ENCODE measurements at places on chromosomes 13 and 19. TPM values are rescaled to one million over a fixed set of nuclear protein-coding genes. Genes with fewer than 3 reads are reported as not detected.

- no peak for DNase-seq
Measured at GRCh38 chr19:17830567-17831418, 9.5 kb upstream of the INSL3 start.

DNA sequence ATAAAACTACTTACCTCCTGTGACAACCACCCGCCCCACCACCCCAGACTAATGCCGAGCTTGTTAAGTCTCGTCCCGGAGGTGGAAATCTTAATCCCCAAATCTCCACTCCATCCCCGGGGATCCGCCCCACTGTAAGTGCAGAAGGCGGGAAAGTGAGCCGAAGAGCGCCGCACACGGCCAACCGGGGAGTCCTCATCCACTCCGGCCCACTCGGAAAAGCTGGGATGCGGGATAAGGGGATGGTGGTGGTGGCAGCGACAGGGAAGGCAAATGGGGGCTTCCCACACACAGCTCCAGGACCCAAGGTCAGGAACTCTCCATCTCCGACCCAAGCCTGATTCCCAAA lies 621 bp downstream of the FBL start:
- DNase-seq = no peak

OXGR1 gene
- polyA plus RNA-seq = 0.50 TPM

GRCh38 chr19:53818756-53819155 lies 5.4 kb downstream of the NLRP12 start:
- DNase-seq = no peak

GRCh38 chr19:29448046-29448445 lies 77.7 kb upstream of the VSTM2B start:
- no peak for DNase-seq

- peak; percentile 60 for DNase-seq
Measured at GRCh38 chr19:35903550-35904179, 1.3 kb downstream of the HCST start.

- no peak for DNase-seq
Measured at GRCh38 chr13:45792827-45793303, 58.7 kb downstream of the SIAH3 start.

All from right lung (tissue), 10 donors.